ENCODE measurements at places on chromosomes 13 and 19. TPM values are rescaled to one million over a fixed set of nuclear protein-coding genes. Genes with fewer than 3 reads are reported as not detected.

Gene RXFP2
- not detected for polyA plus RNA-seq

Gene ELOF1
- polyA plus RNA-seq = 91.7 TPM

Gene FFAR3
- polyA plus RNA-seq = not detected

Gene TICAM1
- 13.8 TPM for polyA plus RNA-seq

Gene N4BP2L1
- polyA plus RNA-seq = 54.3 TPM

Measured in CD8-positive, alpha-beta memory T cell (primary cell).